DND-41 (cell line): ENCODE measurements at places on chromosomes 12 and 14.

DNA sequence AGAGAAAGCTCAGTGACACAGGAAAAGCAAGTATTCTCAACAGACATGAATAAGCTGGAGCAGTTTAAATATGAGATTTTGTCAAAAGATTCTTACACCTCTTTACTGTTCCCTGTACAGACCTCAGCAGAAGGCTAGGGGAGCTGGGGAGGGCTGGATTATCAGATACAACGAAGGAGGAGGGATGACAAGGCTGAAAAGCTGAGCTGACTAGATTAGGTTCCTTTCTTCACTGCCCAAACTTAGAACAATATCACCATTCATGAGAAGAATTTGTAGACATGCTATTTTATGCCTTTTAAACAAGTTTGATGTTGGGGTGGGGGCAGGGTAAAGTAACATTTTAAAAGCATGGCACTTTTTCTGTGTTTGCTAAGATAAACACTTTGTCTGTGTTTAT lies 611.1 kb downstream of the AACS start:
- no peak for DNase-seq

- DNase-seq, result no peak
Measured at GRCh38 chr12:69066492-69067373, 133.8 kb upstream of the CPM start.

DNA sequence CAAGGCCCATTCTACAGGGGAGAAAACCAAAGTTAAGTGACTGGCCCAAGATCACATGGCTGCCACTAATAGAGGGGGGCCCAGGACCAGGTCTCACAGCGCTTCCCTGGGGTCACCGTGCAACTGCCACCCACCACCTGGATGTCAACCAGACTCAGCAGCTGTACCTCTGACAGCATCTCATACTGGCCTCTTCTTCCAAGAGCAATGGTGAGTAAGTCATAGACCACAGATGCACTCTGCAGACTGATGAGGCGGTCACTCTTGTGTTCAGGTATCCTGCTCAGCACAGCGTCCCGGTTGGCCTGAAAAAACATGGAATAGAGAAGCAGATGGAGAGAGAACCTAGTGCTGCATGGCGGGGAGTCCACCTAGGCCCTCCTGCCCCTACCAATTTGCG lies 139.9 kb downstream of the TTC7B start:
- DNase-seq, result no peak

- DNase-seq, result peak; percentile 53
Measured at GRCh38 chr14:65434216-65434850, 21.8 kb downstream of the FUT8 start.

GRCh38 chr12:3081886-3082285 lies 4.7 kb downstream of the TSPAN9 start:
- no peak for DNase-seq

DNA sequence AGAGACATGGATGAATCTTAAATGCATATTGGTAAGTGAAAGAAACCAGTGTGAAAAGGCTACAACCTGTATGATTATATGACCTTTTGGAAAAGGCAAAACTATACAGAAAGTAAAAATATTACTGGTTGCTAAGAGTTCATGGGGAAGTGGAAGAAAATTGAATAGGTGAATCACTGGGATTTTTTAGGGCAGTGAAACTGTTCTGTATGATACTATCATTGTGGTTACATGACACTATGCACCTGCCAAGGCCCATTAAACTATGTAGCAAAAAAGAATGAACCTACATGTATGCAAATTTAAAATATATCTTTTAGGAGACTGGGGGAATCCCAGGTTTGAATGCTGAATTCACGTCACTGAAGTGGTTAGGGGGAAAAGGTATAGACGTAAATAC lies 12.6 kb upstream of the OR8S1 start:
- no peak for DNase-seq

DNA sequence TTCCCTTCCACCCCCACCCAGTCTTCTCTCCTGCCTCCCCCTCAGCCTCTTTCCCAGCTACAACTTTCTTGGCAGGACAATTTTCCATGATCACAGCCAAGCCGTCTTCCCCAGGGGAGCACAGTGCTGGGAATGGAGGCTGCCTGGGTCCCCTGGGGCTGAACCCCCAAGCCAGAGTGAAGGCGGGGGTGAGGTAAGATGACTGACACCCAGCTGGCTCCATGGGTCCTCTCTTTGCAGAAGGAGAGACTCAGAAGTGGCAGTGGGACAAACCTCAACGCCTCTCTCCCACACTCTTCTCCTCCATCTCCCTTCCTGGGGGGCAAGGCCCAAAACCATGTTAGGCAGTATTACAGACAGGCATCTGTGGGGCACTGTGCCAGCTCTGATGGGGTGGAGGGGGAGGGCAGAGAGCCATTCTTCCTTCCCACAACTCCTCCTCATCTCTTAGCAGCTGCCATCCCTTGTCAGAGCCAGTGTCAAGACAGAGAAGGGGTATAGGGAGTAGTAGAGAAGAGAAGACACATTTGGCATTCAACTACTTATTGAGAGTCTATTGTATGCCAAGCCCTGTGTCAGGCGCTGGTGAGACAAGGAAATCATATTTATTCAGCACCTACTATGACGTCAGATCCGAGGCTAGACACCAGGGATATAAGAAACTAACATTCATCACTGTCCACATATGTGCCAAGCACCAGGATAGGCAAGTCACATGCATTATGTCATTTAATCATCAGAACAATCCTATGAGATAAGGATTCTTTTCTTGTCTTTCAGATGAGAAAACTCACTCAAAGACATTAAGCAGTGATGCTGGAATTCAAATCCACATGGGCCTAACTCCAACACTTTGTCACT lies 3.6 kb downstream of the ITGA7 start:
- DNase-seq, result no peak

GRCh38 chr12:122646517-122647217 lies 56.5 kb downstream of the HCAR2 start:
- DNase-seq, result peak; percentile 28

- DNase-seq, result no peak
Measured at GRCh38 chr14:95291859-95292542, 27.7 kb downstream of the CLMN start.

DNA sequence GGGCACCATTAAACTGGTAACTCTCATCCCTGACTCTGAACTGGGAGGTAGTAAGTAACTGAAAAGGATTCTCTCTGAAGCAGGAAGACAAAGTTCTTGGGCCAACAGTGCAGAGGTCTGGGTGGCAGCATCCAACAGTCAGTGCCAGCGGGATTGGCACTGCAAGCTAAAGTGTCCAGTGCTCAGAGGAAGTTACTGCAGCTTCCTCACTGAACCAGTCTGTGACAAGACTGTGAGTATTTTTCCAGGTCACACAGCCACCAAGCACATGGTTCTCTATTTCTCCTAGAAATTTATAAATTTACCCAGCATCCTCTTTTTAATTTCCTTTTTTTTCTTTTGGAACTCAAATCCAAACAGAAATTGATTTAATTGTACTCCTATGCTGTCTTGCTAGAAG lies 81.6 kb upstream of the FAR2 start:
- DNase-seq, result no peak

DNA sequence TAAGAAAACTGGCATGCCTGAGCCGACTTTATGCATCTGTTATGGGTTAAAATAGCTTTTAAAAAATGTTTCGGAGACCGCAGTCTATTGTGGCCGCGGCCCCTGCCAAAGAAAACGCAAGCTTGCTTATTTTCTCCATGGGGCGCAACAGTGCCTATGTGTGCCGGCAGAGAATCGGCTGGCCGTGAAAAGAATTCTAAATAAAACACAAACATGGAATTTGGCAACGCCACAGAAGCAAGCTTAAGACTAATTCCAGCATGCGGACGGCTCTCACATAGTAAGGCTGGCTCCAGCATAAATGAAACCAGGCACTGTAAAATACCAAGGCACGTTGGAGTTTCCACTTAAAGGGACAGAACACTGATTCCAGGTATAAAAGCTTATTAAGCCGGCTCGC lies 56.7 kb downstream of the BCL11B start:
- DNase-seq, result no peak

DNA sequence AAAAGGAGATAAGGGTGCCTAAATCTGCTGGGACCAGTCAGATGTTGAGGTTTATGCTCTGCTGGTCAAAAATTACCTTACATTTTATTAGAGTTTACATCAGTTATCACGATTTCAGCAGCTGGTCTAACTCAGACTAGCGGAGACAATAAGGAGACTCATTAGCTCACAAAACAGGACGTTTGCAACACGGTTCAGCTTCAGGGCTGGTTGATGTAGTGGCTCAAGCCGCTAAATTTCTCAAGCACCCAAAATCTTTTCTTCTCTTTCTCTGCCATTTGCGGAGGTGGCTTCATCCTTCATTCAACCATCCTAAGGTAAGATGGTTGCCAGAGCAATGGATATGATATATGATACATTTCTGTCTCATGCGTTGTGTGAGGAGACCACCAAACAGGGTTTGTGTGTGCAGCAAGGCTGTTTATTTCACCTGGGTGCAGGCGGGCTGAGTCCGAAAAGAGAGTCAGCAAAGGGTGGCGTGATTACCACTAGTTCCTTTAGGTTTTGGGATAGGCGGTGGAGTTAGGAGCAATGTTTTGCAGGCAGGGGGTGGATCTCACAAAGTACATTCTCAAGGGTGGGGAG lies 30.3 kb upstream of the CLIP1 start:
- DNase-seq, result no peak

DNA sequence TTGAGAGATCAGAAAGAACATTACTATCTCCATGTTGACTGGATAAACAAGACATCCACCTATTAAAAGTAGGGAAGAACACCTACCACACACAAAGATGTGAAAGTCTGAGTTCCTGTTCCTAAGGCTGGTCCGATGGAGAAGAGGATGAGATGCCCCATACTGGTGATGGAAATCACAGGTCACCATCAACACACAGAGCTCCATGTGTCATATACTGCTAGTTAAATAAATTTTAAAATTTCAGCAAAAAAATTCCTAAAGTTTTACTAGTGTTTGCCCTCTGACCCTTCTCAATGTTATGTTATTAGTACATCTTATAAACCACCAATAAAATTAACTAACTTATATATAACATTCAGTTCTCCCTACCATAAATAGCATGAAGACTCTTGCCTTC lies 59.1 kb downstream of the KCNA5 start:
- DNase-seq, result no peak

DNA sequence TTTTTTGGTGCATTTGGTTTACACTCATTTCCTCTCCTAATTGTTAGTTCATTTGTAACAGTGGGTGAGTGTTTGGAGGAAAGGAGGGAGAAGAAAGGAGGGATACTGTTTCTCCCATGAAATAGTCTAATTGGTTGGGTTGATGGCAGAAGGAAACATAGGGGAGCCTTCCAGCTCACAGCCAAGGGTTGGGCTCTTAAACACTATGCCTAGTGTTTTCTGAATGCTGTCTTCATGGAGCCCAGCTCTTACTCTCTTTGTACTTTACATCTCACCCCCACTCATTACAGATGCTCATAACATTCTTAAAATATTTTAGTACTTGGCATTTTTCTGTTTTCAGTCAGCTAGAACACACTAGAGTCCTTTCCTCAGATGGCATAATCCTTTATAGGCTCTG lies 38.2 kb downstream of the BAZ2A start:
- no peak for DNase-seq

- DNase-seq, result peak; percentile 39
Measured at GRCh38 chr12:53232646-53233461, 845 bp upstream of the RARG start.

DNA sequence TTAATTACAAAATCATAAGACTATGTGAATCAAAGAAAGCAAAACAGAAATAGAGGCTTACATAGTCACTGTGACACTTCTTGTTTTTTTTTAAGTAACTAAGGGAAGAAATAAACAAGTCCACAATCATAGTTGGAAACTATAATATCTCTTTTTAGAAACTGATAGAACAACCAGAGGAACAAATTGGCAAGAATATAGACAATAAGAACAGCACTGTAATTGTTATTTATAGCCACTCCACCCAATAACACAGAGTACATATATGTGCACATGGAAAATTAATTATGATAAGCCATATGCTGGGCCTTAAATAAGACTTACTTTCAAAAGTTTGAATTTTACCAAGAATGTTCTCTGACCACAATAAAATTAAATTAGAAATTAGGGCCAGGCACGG lies 101.1 kb downstream of the PLEKHG7 start:
- no peak for DNase-seq

DNA sequence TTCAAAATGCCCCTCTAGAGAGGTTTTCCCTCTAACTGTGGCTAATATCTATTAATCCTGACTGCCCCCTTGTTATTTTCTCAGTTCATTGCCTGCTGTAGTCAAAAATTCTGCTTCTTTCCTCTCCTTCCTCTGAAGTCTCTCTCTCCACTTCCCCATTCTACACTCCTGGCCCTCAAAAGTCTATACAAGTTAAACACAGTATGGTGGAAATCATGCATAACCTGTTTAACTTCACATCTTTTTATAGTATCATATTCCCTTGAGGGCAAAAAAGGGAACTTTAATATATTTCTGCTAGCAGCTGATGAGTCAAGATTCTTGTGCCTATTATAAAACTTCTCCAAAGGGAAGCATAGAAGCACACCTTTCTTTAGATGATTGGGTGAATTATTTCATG lies 16.7 kb downstream of the GRIP1 start:
- no peak for DNase-seq
